ENCODE measurements at places on chromosomes 2 and 18. TPM values are rescaled to one million over a fixed set of nuclear protein-coding genes. Genes with fewer than 3 reads are reported as not detected.

Gene TTR
- total RNA-seq = not detected

Gene OTX1
- total RNA-seq = 0.20 TPM

Gene UGT1A3
- total RNA-seq = 4.1 TPM

DNA sequence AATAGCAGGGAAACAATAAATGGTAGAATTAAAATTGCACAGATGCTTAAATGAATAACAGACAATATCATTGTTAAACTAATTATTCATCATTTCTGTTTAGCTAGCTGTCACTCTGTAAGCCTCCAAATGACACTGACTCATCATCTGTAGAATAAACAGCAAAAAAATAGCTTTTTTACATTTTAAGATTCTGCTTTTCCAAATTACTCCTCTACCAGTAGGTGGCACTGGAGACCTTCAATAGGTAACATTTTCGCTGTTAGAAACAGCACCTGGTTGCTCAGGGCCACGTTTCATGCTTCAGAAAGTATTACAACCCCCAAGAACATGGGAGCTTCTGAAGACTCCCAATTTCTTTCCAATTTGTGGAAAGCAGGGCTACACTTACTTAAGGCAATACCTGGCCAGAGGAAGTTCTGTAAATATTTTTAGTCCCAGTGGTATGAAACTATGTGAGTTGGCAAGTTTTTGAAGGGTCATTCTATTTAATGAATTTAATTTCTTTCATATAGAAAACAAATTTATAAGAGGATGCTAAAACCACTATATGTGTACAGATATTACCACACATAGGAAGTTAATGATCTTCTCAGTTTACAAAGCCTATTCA is 45.4 kb downstream of the TTN start:
- DNase-seq = peak; percentile 63

GRCh38 chr2:238835726-238836301 is 12.1 kb upstream of the TWIST2 start:
- no peak for DNase-seq

DNA sequence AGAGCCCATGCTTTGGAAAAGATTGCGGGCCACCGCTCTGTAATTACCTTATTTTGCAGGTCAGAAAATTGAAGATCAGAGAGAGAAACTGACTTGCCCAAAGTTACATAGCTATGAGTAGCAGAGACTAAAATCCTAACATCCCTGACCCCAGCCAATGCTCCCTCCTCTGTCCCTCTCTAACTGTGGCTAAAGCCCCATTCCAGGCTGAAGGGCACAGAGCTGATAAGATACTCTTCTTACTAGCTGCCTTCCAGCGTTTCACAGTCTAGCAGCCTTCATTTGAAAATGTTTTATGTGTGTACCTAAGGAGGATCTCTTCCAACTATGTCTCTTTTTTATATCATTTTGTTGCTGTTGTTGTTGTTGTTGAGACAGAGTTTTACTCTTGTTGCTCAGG is 81.4 kb upstream of the LRATD1 start:
- DNase-seq = no peak

GRCh38 chr18:35376742-35377695 is at the start of gene ZNF396:
TSS of gene ZNF396 (minus strand) at chr18:35377337. CDS start at chr18:35374292, 3,045 bp downstream.
- DNase-seq = peak; percentile 32

DNA sequence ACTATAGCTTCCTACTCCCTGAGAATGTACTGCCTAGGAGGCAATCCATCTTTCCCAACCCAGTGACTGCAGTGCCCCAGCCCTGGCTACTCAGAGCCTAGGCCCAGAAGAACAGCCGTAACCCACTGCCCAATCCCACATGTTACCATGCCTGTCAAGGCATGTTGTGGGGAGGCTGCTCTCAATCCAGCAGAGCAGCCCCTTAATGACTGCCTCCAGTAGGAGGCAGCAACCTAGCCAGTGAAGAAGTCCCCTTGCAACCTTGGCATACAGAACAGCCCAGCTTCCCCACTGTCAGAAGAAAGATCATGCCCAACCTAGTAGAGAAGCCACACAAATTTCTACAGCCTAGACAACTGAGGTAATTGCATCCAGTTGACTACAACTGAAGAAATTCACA is 44.2 kb upstream of the CDH7 start:
- DNase-seq = no peak

DNA sequence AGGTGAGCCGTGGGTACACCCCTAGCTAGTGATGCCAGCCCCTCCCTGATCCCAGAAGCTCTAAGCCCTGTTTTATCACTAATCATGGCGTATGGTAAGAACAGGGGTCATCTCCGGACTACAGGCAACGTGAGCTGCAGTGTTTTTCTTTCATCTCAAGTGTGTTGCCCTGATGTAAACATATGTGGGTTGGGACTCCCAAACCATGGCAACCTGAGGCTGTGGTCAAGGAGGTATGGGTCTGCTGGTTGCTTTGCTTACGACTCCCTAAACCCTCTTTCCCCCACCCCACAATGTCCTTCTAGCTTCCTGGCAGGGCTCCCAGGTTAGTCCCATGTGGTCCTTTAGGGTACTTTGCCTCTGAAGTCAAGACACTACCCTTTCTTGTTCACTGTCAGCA is 53.6 kb upstream of the AFF3 start:
- DNase-seq = no peak

DNA sequence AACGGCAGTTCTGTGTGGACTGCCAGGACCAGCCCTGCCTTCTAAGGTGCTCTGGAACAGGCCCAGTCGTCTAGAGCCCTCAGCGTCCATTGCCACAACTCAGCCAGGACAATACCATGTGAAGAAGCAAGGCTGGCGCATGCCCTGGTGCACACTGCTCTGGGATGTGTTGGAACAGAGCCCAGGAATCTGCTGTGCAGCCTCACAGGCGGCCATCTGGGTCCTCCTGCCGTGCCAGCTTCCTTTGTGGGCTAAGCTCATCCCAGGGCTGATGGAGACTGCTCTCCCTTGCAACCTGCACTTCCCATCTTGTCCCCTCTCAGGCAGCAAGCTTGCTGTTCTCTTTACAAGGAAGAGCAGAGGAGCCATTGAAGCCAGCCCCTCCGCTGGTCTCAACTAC is 246.4 kb upstream of the PXDN start:
- DNase-seq = no peak

GRCh38 chr2:216757532-216757931 is 62.2 kb upstream of the IGFBP5 start:
- no peak for DNase-seq

DNA sequence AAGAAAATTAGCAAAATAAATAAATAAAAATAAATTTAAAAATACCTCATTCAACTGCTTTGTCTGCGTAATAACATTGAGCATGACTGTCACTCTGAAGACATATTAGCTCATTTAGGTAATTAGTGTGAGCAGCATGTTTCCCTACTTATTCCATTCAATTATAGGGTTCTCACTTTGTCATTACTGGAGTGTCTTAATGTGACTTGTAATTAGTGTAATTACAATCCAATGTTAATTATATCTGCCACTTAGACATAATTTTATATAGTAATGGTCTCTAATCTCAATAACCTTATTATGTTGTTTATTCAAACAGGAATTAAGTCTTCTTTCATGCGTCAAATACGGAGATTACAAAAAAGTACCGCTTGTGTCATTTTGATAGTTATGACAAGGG is 893.9 kb upstream of the ACVR2A start:
- DNase-seq = no peak
